Activated T-helper 1 cell treated with anti-CD3 and anti-CD28 coated beads, Interleukin-2, amount 50 U/mL, for 16 hours (primary cell): ENCODE measurements at places on chromosomes 12 and 14.

DNA sequence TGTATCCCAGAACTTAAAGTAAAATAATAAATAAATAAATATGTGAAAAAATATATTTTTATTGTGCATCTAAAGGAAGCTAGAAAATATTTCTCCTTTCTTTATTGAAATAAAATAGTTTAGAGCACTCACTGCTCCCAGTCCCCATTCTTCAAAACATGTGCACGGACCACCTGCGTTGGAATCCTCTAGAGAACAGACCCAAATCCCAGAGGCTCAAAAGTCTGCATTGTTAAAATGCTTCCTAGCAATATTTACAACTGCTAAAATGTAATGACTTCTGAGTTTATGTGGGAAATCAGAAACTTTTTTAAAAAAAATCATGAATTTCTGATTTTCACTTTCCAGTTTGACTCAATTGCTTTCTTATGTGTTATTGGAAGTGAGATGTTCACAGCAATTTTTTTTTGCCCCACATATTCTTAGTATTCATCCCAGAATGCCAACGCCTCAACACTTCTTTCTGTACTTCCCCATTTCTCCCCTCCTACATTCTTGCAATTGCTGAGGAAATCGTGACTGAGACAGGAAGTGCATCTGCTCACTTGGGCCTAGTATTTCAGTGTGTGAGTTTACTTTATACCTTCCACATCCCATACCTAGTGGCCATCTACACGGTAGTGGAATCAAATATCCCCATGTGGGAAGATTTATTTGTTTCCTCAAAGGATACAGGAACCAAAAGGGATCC is 116.0 kb upstream of the FLRT2 start:
- no peak for DNase-seq

DNA sequence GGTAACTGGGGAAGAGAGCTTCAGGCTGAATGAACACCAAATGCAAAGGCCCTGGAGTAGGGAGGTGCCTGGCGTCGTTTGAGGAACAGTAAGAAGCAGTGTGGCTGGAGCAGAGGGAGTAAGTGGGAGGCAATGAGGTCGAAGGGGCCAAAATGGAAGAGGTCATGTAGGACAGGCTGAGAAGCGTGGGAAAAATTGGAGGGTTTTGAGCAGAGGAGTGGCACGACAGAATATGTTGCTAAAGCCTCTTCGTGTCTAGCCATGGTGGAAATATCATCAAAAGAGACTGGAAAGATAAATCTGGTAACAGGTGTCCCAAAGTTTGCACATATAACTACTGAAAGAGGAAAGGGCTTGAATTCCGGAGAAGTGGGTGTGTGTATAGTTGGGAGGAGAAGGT is 1.9 kb downstream of the TRIM9 start:
- DNase-seq = no peak

DNA sequence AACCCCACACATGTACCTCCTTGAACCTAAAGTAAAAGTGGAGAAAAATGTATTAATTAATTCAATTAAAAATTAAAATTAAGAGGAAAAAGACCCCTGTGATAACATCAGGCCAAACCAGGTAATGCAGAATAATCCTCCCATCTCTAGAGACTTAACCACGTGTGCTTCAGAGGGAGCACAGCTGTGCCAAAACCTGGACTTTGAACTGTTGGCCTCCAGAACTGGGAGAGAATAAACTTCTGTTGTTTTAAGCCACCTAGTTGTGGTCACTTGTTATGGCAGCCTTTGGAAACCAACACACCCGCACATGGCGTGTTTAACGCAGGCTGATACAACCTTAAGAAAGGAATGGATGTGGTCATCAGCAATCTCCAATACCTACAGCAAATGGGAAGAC is 23.8 kb downstream of the OAS2 start:
- DNase-seq = no peak

- no peak for DNase-seq
These were observed 95.0 kb upstream of the TBX5 start for GRCh38 chr12:114500775-114501473.

DNA sequence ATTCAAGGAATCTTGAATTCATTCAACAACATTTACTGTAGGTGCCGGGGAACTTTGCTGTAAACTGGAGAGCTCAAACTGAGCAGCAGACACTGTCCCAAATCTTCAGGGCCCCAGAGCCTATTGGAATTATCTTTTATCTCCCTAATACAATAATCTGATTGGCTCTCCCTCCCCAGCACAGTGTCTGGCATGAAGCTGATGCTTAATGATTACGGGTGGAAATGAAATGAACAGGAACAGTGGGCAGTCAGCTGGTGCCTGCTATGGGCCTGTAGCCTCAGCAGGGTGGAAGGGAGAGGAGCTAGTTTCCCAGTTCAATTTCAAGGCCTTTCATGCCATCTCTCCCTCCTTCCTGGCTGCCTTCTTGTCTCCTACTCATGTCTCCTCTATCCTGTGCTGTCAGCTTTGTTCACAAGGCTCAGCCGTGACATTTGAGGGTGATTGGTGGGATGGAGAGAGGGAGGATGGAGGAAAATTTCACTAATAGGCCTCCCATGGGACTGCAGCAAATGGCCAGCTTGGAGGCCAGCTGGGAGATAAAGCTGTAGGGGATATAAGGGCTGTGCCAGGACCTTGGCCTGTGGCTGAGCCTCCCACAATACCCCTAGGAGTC is 4.3 kb upstream of the RAPGEF3 start:
- no peak for DNase-seq
